ENCODE measurements at places on chromosomes 5 and 9.

- no peak for DNase-seq
Measured at GRCh38 chr9:101739311-101739710, 864 bp upstream of the GRIN3A start.

- DNase-seq, result no peak
Measured at GRCh38 chr5:8825139-8825757, 720.6 kb downstream of the SEMA5A start.

- no peak for DNase-seq
Measured at GRCh38 chr5:93532370-93532769, 48.6 kb downstream of the NR2F1-AS1 start.

DNA sequence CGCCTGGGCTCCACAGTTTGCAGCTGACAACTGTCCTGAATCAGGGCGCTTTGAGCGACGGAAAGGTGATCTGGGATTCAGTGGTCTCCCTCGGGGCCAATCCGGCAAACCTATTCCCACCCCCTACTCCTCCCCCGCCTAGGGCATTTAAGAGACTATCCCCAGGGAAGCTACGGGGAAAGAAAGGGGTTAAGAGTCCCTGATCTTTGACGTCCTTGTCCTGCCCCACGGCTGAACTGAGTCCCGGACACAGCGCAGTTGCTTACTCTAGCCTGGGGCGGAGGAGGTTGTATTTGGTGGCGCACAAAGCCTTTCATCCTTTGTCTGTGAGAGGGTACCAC lies 3.4 kb downstream of the RORB start:
- no peak for DNase-seq

GRCh38 chr5:16552666-16553343 lies 64.0 kb downstream of the RETREG1 start:
- DNase-seq, result peak; percentile 76

- no peak for DNase-seq
Measured at GRCh38 chr5:149412783-149413476, 33.8 kb upstream of the IL17B start.

GRCh38 chr9:100324594-100325200 lies 28.0 kb downstream of the TEX10 start:
- peak; percentile 33 for DNase-seq

GRCh38 chr5:142548739-142549275 lies 137.1 kb downstream of the FGF1 start:
- peak; percentile 90 for DNase-seq

DNA sequence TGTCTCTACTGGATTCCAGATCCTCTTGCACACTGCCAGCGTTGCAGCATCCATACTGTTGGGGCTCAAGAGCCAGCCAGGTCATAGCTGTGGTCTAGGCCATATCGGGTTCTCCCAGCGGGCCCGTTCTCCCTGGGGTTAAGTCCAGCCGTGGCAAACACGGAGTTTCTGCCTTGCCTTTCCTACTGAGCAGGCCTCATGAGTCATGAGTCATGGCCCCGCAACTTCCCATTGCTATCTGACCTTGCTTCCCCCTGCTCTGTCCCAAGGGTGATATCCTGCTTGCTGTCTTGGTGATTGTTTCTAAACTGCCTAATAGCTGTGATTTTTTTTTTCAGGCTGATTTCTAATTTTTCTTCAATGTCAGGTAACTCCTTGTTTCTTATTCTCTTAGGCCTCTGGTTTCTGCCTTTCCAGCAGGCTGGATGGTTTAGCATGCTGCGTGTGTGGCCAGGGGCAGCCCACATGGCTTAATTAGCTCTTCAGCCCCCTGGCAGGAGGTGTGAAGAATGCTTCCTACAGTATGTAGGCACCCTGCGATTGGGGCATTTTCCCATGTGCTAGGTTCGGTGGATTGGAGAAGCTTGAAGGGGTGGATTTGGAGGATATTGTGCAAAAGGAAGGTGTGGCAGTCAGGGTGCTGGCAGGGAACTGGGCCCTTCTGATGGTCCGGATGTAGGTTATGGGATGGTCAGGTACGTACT lies 18.7 kb downstream of the DAPK1 start:
- no peak for DNase-seq

DNA sequence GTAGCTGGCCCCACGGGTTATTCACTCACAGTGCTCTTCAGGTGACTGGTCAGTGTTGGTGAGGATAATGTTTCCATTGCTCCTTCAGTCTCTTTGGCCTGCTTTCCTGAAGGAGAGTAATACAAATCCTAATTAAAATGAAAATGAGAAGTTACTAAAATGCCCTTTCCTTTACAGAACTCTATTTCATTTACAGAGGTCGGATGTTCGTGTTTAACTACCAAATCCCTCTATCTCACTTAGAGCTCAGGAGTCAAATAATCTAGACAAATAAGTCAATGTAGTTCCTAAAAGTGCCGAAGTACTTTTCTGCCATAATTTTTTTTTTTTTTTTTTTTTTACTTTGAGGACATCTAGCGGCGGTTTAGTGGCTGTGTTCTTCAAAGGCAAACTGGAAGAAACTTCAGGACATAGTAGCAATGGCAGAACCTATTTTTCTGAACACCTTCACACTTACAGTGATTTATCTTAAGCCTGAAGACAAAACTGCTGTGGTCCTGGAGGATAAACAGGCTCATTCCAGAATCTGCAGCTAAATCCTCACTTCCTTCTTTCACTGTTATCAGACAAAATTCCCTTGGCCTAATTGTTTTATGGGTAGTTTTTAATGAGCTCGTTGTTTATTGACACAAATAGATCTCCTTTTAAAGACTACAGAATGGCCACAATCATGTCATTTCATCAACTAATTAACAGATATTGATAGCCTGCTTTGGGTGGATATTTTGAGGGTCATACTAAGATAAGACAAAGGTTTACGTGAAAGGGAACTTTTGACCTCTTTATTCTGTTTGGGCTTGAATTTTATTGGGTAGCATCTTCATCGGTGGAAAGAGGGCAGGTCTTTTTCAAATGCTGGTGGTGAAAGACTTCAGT lies 207.6 kb upstream of the DMRTA1 start:
- DNase-seq, result no peak

Data from NCI-H1694 treated with DMSO at 0.1 percent for 48 hours (cell line).